ENCODE measurements at places on chromosomes 5 and 9. TPM values are rescaled to one million over a fixed set of nuclear protein-coding genes. Genes with fewer than 3 reads are reported as not detected.

DNA sequence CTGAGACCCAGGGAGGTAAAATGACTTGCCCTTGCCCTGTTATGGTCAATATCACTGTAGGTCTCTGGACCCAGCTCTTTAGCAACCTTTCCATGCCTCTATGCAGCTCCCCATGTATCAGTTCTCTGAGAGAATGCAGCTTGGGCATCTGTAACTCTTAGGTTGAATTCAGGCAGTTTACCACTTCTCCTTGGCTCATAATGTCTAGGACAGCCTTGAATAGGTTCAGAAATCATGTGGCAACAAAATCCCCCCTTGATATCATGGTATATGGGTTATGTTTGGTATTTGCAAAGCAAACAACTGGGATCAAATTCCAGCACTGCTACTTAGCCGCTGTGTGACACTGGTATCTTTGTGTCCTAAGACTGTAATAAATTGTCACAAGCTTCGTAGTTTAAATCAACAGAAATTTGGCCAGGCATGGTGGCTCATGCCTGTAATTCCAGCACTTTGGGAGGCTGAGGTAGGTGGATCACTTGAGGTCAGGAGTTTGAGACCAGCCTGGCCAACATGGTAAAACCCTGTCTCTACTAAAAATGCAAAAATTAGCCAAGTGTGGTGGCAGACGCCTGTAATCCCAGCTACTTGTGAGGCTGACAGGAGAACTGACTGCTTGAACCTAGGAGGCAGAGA lies 10.7 kb upstream of the SUB1 start:
- H3K27ac ChIP-seq, result no peak overlapping the region
- H3K4me3 ChIP-seq, result no peak overlapping the region
- H3K4me1 ChIP-seq, result no peaks in the 10 kb centered on the region
- DNase-seq, result no peak
- H3K36me3 ChIP-seq, result no peaks in the 10 kb centered on the region

DNA sequence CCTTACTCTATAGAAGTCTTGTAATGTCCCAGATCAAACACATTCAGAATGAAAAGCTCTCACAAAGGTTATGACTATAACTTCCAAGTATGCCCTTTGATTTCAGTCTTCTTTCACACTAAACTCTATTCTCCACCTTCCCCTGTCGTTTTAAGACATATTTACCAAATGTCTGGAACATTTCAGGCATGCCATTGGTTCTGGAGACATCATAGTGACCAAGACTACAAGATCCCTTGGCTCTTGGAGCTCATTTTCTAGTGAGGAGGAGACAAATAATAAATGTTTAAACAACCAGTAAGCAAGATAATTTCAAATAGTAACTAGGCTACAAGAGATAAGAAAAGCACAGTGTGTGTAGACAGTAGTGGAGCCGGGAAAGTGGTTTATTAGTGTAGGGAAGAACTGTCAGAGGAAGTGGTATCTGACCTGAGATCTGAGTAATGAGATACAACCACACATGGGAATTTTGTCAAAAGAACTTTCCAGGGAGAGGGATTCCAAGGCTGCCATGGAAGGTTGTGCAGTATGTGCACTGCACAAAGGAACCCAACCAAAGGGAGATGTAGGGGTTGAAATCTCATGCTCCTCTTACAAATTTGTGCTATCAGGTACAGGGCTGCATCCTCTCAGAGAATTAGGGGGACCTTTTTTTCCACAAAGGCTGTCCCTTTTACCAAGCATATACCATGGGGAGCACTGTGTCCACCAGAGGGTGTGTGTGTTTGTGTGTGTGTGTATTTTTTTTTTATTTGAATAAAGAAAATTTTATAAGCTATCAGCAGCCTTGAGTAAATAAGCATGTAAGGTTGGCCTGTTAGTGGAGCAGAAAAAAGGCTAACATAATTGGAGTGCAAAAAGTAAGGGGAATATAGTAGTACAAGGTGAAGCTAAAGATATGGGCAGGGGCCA lies 1279.1 kb upstream of the WWC1 start:
- H3K36me3 ChIP-seq, result no peaks in the 10 kb centered on the region
- no peaks in the 10 kb centered on the region for H3K4me1 ChIP-seq
- H3K27ac ChIP-seq, result no peak overlapping the region

Gene MZB1
- total RNA-seq, result 0.46 TPM

Gene RANBP17
- 1.1 TPM for total RNA-seq

Gene STK32A
- total RNA-seq, result 1.7 TPM

DNA sequence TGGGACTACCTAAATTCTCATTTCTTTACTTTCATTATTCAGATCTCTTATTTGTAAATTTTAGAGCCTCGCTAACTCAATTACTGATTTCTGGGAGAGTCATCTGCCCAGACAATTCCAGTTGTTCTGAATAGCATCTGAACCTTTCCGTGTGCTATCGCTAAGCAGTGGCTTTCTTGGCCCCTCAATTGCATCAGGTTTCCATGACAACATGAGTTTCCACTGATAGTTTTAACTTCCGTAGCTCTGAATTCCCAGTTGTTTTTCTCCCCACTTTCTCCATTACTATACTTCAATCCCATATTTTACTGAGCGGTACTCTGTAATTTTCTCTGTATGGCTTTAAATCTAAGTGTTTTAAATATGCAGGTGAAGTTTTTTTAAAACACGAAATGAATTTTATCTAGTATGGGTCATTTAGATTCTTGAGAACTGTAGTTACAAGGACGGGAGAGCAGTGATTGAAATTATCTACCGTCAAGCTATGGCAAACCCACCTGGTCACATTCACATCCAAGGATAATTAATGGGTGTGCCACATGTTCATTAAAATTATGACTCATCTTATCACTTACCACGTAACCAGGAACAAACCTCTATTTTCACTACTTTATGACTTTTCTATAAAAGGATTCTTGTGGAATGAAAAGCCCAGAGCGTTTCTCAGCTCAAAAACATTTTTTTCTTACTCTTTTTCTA lies 223.5 kb upstream of the PCSK5 start:
- no peaks in the 10 kb centered on the region for H3K27me3 ChIP-seq
- DNase-seq, result no peak
- H3K27ac ChIP-seq, result no peak overlapping the region
- H3K4me1 ChIP-seq, result no peaks in the 10 kb centered on the region

Gene OR1N2
- not detected for total RNA-seq

GRCh38 chr5:171612749-171613148 lies 172.9 kb upstream of the SMIM23 start:
- DNase-seq, result no peak
- H3K27ac ChIP-seq, result no peak overlapping the region
- no peaks in the 10 kb centered on the region for H3K36me3 ChIP-seq

DNA sequence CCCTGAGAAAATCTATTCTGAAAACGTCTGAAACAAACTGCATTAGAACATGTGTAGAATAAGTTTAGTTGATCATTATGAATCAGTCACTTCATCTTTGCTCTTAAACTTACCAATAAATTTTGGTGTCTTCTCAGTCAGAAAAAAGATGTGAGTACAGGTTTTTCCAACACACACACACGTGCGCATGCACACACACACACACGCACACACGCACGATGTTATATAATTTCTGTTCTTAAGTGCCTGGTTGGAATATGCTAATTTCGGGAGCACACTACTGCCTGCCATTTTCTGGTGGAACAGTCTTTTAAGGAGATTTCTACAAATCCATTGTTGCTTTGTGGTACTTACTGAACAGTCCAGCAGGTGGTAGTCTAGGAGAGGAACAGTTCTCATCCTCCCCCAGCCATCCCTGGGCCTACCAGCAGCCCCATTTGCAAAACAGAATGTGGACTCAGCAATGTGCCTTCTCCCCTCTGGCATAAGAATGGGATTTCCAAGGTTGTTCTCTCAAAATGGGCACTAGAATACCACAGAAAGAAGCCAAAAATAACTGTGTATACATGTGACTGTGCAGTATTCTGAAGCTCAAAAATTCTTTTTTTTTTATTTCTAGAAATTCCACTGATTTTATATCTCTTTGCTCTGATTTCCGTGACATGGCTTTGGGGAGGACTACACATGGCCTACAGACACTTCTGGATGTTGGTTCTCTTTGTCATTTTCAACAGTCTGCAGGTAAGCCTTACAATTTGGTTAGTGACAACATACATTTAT lies 281.3 kb downstream of the ARRDC3 start:
- no peaks in the 10 kb centered on the region for H3K27me3 ChIP-seq
- no peak overlapping the region for H3K4me3 ChIP-seq
- no peak overlapping the region for H3K27ac ChIP-seq
- no peaks in the 10 kb centered on the region for H3K4me1 ChIP-seq
- H3K36me3 ChIP-seq, result no peaks in the 10 kb centered on the region

Gene LCN15
- total RNA-seq, result not detected

Gene ADAM19
- total RNA-seq, result 0.97 TPM

Gene TEX48
- not detected for total RNA-seq

Gene IFNK
- total RNA-seq, result not detected

DNA sequence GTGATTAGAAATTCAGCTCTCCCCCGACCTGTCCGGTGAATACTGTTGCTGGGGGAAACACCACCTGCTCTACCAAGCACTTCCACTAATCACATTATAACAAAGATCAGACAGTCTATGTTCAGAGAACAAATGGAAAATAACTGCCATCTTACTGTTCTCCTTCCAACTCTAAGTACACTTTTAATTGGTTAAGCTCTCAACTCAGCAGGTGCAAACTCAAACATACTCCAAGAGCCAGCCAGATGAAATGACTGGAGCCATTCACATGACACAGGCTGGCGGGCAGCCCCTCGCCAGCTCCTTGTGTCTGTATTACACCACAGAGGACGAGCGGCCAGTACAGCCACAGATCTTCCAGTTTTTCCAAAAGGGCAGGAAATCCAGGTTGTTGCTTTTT lies 16.1 kb downstream of the LIFR start:
- no peaks in the 10 kb centered on the region for H3K27me3 ChIP-seq
- no peaks in the 10 kb centered on the region for H3K36me3 ChIP-seq
- peak; percentile 81 for DNase-seq
- H3K4me1 ChIP-seq, result peaks cover 91% of the 10 kb centered on the region
- peak overlapping the region; percentile 19 for H3K4me3 ChIP-seq

- no peak overlapping the region for H3K4me3 ChIP-seq
- no peaks in the 10 kb centered on the region for H3K36me3 ChIP-seq
- H3K4me1 ChIP-seq, result peaks cover 4% of the 10 kb centered on the region
- no peak overlapping the region for H3K27ac ChIP-seq
- DNase-seq, result no peak
These were observed 13.2 kb upstream of the LHX2 start for GRCh38 chr9:123998278-123998925.

Gene RAB14
- 19.3 TPM for total RNA-seq

DNA sequence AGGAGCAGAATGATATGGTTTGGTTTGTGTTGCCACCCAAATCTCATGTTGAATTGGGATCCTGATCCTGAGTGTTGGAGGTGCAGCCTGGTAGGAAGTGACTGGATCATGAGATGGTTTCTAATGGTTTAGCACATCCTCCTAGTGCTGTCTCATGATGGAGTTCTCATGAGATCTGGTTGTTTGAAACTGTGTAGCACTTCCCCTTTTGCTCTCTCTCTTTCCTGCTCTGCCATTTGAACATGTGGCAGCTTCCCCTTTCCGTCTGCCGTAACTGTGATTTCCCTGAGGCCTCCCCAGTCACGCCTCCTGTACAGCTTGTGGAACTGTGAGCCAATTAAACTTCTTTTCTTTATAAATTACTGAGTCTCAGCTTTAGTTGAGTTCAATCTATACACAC lies 756.8 kb upstream of the CDH6 start:
- H3K36me3 ChIP-seq, result no peaks in the 10 kb centered on the region
- H3K27ac ChIP-seq, result no peak overlapping the region
- H3K4me1 ChIP-seq, result no peaks in the 10 kb centered on the region
- DNase-seq, result no peak
- H3K27me3 ChIP-seq, result no peaks in the 10 kb centered on the region

Gene PCDHA9
- not detected for total RNA-seq

Gene FOXD4L3
- total RNA-seq, result not detected

Gene S100Z
- total RNA-seq, result not detected

- no peaks in the 10 kb centered on the region for H3K4me1 ChIP-seq
- DNase-seq, result no peak
- no peak overlapping the region for H3K4me3 ChIP-seq
- no peaks in the 10 kb centered on the region for H3K36me3 ChIP-seq
- H3K27ac ChIP-seq, result no peak overlapping the region
These were observed 256.2 kb downstream of the TAF11L14 start for GRCh38 chr5:17890501-17890900.

DNA sequence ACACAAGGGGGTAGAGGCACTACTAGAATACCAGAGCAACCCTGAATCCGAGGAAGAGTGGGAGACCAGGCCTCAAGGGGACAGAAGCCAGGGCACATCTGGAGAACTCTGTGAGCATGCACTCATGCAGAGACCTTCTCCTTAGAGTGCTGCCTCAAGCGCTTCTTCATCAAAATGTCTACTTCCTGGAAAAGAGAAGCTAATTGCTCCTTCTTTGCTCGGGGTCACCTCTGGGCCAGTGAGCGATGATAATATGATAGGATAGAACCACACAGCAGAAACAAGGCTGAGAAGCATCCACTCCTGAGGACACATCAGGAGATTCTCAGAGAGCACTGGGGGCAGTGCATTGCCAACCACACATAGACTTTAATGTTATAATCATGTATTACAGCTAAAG lies 23.7 kb upstream of the LMNB1 start:
- H3K4me1 ChIP-seq, result no peaks in the 10 kb centered on the region
- H3K27me3 ChIP-seq, result no peaks in the 10 kb centered on the region
- H3K4me3 ChIP-seq, result no peak overlapping the region
- no peaks in the 10 kb centered on the region for H3K36me3 ChIP-seq
- no peak for DNase-seq

Gene SCAI
- 1.1 TPM for total RNA-seq

Gene CLINT1
- 87.3 TPM for total RNA-seq

- H3K4me3 ChIP-seq, result no peak overlapping the region
- no peaks in the 10 kb centered on the region for H3K36me3 ChIP-seq
- DNase-seq, result no peak
- H3K27me3 ChIP-seq, result no peaks in the 10 kb centered on the region
- no peaks in the 10 kb centered on the region for H3K4me1 ChIP-seq
These were observed 38.2 kb upstream of the TEX48 start for GRCh38 chr9:114720086-114720676.

DNA sequence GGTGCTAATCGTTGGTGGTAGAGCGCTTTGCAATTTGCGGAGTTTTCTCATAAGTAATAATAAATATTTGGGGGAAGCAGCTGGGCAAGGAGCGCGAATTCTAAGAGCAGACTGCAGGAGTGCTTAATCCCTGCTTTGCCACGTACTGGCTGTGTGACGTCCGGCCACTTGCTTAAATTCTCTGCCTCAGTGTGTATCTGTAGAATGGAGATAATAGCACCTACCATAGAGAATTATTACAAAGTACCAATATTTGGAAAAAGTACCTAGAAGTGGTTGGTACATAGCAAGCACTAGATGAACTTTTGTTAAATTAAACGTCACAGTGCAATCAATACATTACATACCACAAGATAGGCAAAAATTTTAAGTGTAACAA lies 598 bp upstream of the TMED7 start:
- no peak for DNase-seq
- H3K27me3 ChIP-seq, result no peaks in the 10 kb centered on the region
- peak overlapping the region; percentile 90 for H3K4me3 ChIP-seq
- peak overlapping the region; percentile 87 for H3K27ac ChIP-seq

DNA sequence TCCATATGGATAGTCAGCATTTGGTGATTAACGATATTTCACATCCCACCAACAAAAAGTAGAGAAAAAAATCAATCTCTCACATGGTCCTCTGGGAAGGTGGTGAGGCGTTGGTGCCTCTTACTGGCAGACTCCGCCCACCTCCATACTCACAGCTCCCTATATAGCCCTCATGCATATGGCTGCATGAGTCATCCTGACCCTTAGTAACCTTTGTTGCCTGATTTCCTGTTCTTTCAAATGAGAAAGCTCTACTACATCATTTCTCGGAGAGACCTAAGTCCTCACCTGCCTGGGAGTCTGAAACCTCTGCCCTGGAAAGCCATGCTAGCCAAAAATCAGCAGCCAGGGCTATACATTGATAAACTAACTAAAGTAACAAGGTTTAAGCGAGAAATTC lies 33.3 kb upstream of the ABCA1 start:
- DNase-seq, result no peak
- H3K36me3 ChIP-seq, result no peaks in the 10 kb centered on the region
- H3K27me3 ChIP-seq, result no peaks in the 10 kb centered on the region
- H3K4me1 ChIP-seq, result no peaks in the 10 kb centered on the region
- no peak overlapping the region for H3K4me3 ChIP-seq
